A172 (cell line): ENCODE measurements at places on chromosomes 11 and 22.

- no peak for DNase-seq
Measured at GRCh38 chr22:35564975-35565867, 24.6 kb downstream of the RASD2 start.

DNA sequence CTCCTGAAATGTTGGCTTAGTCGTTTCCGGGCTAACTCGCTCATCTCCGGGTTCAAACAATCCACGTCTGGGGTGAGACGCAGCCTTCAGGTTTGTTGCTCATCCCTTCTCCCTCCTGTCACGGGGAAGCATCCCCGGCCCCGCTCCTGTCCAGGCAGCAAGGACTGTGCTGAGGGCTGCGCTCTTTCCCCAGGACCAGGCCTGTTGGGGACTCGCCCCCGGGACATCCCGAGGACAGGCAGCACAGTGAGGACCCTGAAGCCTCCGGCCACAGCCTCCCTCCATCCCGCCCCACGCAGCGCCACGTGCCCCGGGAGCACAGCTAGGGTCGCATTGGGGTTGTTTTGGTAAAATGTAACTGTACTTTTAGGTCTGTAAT is 252.0 kb downstream of the BRD1 start:
- no peak for DNase-seq

DNA sequence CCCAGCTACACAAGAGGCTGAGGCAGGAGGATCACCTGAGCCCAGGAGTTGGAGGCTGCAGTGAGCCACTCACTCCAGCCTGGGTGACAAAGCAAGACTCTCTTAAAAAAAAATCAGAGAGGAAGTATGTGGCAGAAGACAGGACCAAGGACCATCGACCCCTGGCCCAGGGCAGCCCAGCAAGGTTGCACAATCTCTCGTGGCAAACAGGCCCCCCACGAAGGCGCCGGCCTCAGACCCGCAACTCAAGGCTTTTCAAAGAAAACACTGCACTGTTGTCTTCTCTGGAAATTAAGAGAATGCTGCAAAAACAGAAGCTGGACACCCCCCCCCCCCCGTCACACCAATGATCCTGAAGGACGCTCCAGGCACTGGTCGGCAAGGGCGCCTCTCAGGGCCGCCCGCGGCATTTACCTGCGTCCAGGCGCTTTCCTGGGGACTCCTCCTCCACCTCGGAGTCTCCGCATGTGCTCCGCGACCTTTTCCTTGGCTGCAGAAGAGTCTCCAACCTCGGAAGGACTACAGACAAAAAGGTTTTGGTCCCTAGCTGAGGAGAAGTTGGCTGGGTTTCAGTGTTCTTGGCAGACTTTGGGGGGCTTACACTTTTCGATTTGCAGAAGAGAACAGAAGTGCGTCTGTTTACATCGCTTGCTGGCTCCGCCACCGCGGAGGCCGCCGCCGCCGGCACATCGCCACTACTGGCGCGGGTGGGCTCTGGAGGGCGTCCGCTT is 40.5 kb downstream of the BRD1 start:
- no peak for DNase-seq

- no peak for DNase-seq
Measured at GRCh38 chr11:113363996-113364641, 23.5 kb upstream of the ANKK1 start.

- no peak for DNase-seq
Measured at GRCh38 chr11:15141381-15141780, 26.7 kb downstream of the INSC start.

DNA sequence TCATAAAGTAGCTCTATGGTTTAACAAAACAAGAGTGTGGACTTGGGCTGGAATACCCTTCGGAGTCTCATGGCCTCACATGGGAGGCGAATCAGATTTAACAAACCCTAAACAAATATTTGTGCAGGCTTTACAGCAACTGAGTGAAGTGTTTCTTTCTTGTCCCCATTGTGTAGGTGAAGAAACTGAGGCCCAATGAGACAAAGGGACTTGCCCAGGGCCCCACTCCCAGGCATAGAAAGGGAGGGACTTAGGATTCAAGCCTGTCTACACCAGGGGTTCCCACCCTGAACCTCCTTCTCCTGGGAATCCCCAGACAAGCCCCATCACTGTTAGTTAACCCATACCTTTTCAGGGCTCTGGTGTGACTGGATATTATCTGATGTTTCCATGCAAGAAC is 55.1 kb upstream of the CRYBB3 start:
- DNase-seq: no peak
